Stimulated activated CD8-positive, alpha-beta memory T cell treated with anti-CD3 and anti-CD28 coated beads, Interleukin-7, amount 100 ng/mL, for 4 hours (primary cell): ENCODE measurements at places on chromosomes 1 and 21.

- DNase-seq = no peak
Measured at GRCh38 chr1:53552981-53553733, 94.0 kb downstream of the DMRTB1 start.

DNA sequence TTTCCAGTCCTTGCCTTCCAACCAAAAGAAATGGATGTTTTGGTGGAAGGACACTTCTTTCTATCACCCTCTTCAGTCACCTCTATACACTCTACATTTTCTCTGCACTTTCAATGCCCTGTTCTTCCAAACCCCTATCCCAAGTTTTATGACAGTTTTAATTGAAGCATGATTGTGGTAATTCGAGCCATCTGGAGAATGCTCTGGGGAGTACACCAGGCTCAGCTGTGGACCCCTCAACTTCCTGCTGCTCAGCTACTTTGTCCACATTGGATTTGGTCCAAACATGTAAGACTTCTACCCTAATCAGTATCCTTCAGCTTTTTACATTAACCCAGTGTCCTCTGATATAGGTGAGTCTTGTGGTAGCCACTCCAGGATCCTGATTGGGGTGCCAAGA lies 129.6 kb downstream of the SYT2 start:
- DNase-seq = no peak

DNA sequence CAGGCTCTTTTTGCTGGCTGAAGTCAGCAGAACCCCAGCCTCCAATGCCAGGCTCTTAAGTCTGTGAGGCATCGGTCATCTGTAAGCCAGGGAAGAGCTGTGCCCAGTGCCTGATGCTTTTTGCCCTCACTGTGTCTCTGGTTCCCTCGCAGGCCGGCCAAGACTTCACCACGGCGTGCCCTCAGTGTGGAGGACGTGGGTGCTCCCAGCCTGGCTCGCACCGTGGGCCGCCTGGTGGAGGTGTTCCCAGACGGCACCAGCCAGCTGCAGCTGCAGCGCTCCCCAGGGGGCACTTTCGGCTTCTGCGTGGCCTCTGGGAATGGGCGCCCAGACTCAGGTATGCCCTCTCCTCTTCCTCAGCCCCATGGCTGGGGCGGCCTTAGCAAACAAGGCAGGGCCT lies 32.5 kb downstream of the KIAA1614 start:
- DNase-seq = no peak

- no peak for DNase-seq
Measured at GRCh38 chr21:36402339-36402738, 17.1 kb downstream of the CHAF1B start.

DNA sequence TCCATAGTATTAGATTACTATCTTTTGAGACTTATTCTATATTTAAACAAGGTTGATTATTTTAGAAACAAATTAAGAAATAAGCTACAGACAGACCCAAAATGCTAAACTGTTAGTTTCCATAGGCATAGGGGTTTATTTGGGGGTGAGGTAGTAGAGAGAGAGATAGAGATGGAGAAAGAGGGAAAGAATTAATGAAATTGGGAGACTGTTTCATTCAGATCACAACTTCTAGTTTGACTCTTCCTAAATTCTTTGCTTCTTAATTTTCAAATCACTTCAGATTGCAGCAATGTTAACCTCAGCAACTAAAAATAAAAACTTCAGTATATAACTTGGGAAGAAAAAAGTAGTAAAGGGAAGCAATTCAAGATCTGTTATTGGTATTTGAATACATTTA lies 3.4 kb downstream of the JUN start:
- DNase-seq = no peak

- no peak for DNase-seq
Measured at GRCh38 chr1:4825800-4826450, 171.5 kb downstream of the AJAP1 start.

- no peak for DNase-seq
Measured at GRCh38 chr21:24200052-24200451, 1407.2 kb downstream of the MRPL39 start.

GRCh38 chr21:42746593-42747275 lies 93.3 kb downstream of the PDE9A start:
- DNase-seq = peak; percentile 32

- DNase-seq = no peak
Measured at GRCh38 chr1:81811757-81812371, 11.1 kb downstream of the ADGRL2 start.
